NCI-H82 (cell line): ENCODE measurements at places on chromosomes 5 and 9.

- DNase-seq = no peak
Measured at GRCh38 chr5:96339862-96340261, 93.2 kb downstream of the PCSK1 start.

GRCh38 chr9:99173570-99174504 is 47.9 kb downstream of the ALG2 start:
- peak; percentile 23 for DNase-seq

DNA sequence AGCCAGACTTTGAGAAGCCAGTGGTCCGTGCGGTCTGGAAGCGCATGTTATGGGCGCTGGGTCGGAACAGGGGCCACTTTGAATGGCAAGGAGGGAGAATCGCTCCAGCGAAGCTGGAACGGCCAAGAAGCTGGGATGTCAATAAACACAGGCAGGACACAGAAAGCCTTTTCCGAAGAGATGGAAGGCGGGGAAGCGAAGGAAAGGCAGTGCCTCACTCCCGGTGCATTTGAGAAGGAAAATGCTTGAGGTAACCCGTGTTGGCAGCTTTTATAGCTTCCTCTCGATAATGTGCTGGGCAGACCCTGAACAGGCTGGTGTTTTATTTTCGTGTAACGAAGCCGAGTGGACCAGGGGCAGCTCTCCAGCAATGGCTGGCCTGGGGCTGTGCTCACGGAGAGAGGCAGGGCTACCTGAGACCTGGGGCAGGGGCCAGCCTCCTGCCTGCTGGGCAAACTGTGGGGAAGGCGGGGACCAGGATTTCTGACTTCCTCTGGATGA is 84.2 kb upstream of the SPRY4 start:
- DNase-seq = no peak

- DNase-seq = no peak
Measured at GRCh38 chr5:65184780-65185179, 296.9 kb downstream of the ADAMTS6 start.

DNA sequence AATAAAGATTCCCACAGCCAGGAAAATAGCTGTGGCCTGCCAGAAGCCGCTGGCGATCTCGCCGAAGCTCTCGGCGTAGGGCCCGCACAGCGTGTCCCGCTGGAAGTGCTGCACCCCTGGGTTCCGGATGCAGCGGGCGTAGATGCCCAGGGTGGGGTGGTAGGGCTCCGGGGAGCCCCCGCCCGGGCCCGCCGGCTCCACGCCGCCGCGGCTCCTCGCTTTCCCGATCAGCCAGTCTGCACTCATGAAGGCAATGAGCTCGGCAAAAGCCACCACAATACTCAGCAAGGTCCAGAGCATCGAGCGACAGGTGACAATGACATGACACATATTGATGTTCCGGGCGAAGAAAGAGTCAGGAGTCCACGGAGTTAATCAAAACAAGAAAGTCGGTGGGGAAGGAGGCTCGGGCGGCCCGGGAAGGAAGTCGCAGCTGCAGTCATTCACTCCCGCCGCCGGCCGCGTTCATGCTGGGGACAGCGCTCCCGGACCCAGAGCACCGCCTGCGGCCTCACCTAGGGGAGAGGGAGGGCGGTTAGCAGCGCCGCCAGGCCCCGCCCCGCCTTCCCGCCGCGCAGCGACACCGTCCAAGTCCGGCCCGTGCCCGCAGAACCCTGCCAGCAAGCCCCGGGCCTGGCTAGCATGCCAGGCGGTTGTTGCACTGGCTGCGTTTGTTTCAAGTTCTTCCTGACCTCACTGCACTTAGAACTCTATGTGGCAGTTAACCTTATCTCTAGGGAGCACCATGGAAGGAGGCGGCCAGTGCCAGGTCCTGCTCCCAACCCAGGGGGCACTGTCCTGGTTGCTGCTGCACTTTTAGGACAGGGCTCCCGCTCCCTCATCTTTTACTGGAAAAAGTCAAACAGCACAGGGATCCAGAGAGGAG is 138.4 kb downstream of the LHFPL2 start:
- DNase-seq = no peak

DNA sequence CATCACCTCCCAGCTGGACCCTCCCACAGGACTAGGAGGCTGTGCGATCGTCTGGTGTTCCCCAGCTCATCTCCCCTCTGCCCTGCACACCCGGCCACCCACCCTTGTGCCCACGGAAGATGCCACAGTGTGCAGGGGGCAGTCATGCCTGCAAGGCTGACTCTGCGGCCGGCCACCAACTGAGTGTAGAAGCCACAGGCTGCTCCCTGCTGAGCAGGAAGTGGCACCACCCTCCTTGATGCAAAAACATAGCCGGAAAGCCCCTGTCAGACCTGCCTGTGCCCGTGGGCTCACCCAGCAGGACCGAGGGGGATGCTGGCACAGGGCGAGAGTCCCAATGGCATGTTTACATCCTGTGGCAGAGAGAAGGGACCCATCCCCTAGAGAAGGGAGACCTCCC is 40.3 kb upstream of the SLC12A7 start:
- no peak for DNase-seq

- DNase-seq = no peak
Measured at GRCh38 chr5:137668637-137669036, 67.3 kb downstream of the KLHL3 start.

- no peak for DNase-seq
Measured at GRCh38 chr5:121872856-121873255, 21.2 kb downstream of the FTMT start.

DNA sequence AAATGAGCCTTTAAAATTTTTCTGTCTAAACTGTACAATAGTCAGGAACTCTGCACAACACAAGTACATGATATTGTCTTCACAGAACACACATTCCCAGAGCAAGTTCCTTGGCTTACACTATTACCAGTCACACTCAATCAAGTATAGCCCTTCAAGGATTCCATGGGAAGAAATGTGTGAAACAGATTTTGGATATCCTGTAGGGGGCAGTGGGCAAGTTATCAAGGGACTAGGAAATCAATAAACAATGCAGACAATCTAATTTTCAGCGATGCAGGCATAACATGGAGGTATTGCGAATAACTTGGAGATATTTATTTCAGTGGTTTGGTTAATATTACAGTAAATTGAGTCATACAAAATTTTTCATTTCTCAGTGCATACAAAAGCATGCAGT is 1171.5 kb upstream of the NUDT12 start:
- peak; percentile 1 for DNase-seq

DNA sequence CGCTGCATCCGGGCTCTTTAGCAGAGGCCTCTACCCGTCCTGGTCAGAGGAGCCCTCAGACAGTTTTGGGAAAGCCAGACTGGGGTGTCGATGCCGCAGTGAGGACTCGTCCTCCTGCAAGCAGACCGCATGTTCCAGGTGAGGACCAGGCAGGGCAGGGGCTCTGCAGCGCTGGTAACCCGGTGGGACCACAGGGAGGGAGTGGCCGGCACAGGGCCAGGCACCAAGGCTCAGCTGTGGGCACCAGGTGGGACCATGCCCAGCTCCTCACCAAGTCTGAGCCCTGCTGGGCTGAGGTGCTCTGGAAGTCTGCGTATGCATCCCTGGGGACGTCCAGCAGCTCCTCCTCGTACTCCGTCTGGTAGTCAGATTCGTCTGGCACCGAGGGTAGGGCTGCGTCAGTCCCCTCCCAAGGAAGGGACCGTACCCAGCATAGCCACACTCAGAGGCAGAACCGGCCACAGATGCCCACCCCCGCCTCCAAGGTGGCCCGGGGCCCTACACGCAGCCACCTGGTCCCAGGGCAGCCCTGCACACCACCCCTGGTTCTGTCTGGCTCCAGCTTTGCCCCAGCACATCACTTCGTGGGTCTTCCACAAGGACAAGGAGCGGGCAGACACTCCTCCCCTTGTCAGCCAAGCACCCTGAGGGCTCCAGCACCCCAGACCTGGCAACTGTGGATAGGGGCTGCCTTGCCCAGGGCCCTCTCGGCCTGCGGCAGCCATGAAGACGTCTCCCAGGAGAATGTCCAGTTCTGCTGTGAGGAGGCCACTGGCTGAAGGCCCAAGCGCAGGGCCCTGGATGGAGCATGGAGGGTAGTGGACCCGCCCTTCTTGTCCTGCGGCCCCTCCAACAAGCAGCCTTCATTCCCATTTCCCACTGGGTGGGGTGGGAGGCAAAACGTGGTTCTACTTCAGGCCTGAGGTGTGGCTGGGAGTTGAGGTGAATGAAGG is 1.5 kb upstream of the NSMF start:
- no peak for DNase-seq

GRCh38 chr5:138359621-138360020 is 7.1 kb downstream of the KDM3B start:
- DNase-seq = no peak

- DNase-seq = no peak
Measured at GRCh38 chr5:172801179-172801671, 30.2 kb upstream of the DUSP1 start.

- no peak for DNase-seq
Measured at GRCh38 chr9:34559624-34560455, 29.7 kb downstream of the CNTFR start.

GRCh38 chr5:37435261-37435660 is 56.1 kb downstream of the WDR70 start:
- no peak for DNase-seq

- no peak for DNase-seq
Measured at GRCh38 chr9:133824106-133824801, 86.1 kb upstream of the SARDH start.

- DNase-seq = no peak
Measured at GRCh38 chr5:69454460-69455249, 37.9 kb upstream of the OCLN start.

GRCh38 chr5:59621477-59621876 is 272.0 kb downstream of the PDE4D start:
- DNase-seq = no peak

GRCh38 chr9:3898461-3899218 is 372.8 kb upstream of the RFX3 start:
- peak; percentile 26 for DNase-seq

GRCh38 chr5:15452030-15452429 is 48.0 kb upstream of the FBXL7 start:
- no peak for DNase-seq

- no peak for DNase-seq
Measured at GRCh38 chr9:10562581-10563343, 50.0 kb downstream of the PTPRD start.

GRCh38 chr5:172473427-172473826 is 19.1 kb upstream of the SH3PXD2B start:
- no peak for DNase-seq

- no peak for DNase-seq
Measured at GRCh38 chr5:158154226-158155005, 295.5 kb upstream of the CLINT1 start.

DNA sequence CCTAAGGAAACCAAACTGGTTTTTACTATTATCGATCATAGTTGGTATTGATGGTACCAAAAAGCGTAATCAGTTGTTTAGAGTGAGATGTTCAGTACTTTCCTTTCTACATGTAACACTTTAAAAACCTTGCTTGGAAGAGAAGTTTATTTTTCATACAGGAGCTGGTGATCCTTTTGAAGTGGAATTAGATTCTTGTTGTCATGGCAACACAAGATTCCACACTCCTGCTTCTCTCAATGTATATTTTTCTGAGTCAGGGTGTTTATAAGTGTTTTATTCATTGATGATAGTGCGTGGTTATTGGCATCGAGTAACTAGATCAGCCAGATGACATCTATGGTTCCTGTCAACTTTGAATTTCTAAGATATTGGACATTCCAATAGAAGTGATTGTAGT is 181.1 kb upstream of the CHD1 start:
- no peak for DNase-seq

GRCh38 chr9:122008559-122008958 is 84.5 kb downstream of the TTLL11 start:
- DNase-seq = no peak

- DNase-seq = no peak
Measured at GRCh38 chr9:98148486-98148885, 29.5 kb upstream of the TRIM14 start.

DNA sequence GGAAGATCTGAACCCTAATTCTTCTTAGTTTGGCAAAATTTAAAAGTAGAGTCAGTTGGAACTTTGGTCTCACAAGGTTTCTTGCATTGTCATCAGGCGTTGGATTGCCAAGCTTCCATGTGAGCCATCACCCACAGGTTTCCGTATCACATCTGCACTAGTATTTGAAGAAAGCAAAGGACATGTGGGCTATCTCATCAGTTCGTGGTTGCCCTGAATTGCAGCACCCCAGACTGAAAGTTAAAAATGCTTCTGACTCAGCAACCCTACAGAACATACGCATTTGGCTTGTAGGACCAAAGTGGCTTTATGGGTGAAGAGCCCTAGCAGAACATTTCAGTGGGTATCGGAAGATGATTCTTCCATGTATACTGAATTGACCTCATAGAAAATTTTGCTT is 358.0 kb downstream of the ENC1 start:
- DNase-seq = no peak

DNA sequence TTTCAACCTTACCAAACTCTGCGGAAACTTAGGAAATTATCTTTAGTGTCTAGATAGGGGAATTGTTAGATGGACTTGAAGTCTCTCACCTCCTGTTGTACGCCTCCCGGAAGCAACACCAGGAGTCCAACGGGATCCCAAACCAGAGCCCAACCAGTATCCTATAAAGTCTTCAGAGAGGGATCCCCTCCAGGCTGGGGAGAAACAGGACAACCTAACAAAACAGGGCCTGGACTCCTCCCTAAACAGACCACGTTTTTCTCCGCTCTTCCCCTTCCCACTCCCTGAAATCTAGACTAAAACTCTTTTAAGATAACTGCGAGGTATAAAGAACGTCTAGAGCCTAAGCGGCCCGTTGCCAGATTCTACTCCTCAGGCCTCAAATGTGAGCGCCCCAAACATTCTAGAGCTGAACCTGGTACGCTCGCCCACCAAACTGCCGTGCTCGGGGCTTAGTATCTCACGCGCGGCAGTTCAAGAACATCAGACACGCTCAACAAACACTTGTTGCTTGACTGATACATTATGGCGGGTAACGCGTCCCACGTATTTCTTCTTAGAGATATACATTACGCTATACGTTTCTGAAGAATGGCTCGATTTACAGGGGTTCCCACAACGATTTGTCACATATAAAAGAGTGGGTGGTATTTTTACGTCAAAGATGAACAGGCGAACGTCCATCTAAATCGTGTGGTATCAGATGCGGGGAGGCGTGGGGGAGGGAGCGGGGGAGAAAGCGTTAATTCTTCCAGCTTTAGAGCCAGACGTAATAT is 663 bp upstream of the SMIM27 start:
- peak; percentile 61 for DNase-seq

DNA sequence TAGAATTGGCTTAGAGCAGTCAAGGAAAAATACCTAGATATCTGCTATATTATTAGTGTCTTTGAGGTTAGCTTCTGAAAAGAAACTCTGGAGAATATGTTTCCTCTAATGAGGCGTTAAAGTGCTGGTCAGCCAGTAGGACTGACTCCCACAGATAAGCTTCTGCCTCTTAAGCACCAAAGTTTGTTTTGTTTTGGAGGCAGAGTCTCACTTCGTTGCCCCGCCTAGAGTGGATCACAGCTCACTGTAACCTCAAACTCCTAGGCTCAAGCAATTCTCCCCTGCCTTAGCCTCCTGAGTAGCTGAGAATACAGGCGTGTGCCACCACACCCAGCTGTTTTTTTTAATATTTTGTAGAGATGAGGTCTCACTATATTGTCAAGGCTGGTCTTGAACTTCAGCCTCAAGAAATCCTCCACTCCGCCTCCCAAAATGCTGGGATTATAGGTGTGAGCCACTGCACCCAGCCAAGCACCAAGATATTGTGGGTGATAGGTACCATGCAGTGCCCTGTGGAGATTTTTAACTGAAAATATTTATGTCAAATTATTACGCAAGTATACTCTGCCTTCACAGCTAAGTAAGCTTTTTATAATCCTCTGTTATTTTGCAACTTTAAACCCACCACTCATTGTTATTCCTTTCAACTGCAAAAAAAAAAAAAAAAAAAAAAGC is 24.7 kb upstream of the TMEM171 start:
- DNase-seq = no peak
